Activated B cell treated with CpG ODN at 0.5 μM for 24 hours (primary cell): ENCODE measurements at places on chromosomes 6 and 20. TPM values are rescaled to one million over a fixed set of nuclear protein-coding genes. Genes with fewer than 3 reads are reported as not detected.
A peak's percentile ranks its signal among the peaks of the same experiment; 100 is the strongest.

Gene NCR2
- total RNA-seq, result not detected in 2 replicates

Gene DLL1
- 0.32 and 0.53 TPM in 2 replicates for total RNA-seq

Gene FABP7
- not detected in 2 replicates for total RNA-seq

Gene GJA1
- not detected in 2 replicates for total RNA-seq

Gene BPI
- not detected in 2 replicates for total RNA-seq

Gene PSMB1
- total RNA-seq, result 163 and 168 TPM in 2 replicates

Gene LRRC73
- total RNA-seq, result 0.31 and 0.34 TPM in 2 replicates

Gene BRPF3
- total RNA-seq, result 29.2 and 36.5 TPM in 2 replicates

Gene LGSN
- total RNA-seq, result 0.11 TPM in 1 of 2 replicates, not detected in the other

Gene LST1
- 7.8 and 8.4 TPM in 2 replicates for total RNA-seq

Gene MDFI
- not detected in 2 replicates for total RNA-seq

Gene PREX1
- 65.0 and 71.4 TPM in 2 replicates for total RNA-seq

Gene KCNK16
- total RNA-seq, result not detected in 2 replicates

Gene NHLRC1
- total RNA-seq, result 0.88 and 1.2 TPM in 2 replicates

GRCh38 chr20:58545565-58546415, 30.6 kb upstream of the APCDD1L start:
- no peaks in the 10 kb centered on the region for H3K4me1 ChIP-seq
- no peaks in the 10 kb centered on the region for H3K36me3 ChIP-seq
- DNase-seq, result no peak
- H3K27ac ChIP-seq, result no peak overlapping the region
- peaks cover 13% of the 10 kb centered on the region for H3K27me3 ChIP-seq

DNA sequence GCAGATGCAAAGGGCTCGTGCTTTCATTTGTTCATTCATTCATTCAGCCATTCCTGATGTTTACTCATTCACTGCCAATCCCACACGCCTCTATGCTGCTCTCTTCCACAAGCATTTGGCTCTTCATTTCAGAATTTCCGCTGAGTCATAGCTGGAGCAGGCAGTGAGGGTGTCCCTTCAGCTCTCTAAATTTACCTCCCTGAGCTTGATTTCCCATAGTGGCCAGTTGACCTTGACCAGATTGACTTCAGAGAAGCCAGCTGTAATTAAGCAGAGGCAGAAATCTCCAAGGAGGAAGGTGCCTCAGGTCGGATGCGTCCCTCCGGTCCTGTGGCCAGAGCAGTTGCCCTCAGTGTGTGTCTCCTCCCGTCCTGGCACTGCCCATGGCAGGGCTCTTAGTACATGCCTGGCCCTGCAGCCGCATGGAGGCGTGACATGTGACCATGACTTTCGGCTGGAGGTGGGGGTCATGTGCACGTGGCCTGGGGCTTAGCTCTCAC, 267.2 kb upstream of the ECI2 start:
- no peak overlapping the region for H3K4me3 ChIP-seq
- peaks cover 14% of the 10 kb centered on the region for H3K27me3 ChIP-seq
- DNase-seq, result no peak
- H3K36me3 ChIP-seq, result peaks cover 11% of the 10 kb centered on the region
- peaks cover 15% of the 10 kb centered on the region for H3K4me1 ChIP-seq

DNA sequence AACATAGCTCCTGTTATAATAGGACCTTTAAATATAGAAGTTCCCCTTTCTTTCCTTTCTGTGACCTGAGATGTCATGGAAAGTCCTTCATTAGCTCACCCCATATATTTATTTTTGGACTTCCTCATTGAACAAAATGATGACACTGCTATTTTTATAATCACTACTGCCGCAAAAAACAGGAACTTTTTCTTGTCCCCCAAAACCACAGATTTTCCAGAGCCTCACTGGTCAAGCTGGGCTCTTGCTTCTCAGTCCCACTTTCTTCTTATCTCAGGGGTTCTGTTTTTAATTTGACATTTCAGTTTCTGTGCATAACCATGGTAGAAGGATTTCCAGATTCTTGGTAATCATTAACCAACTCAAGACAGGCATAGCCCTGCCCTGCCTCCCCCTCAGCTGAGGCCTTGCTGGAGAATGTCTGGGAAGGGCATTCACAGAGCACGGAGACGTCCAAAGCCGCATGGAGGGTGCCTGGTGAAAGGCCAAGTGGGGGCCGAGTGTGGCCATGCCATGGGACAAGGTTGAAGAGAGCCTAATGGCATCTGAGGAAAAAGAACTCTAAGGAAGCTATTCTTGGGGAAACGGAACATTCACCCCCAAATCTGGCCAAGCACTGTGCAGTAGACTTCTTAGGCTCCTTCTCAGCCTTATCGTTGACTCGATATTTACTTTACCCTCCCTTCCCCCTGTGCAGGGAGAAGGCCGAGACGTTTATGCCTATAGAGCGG, 73.7 kb downstream of the EDN1 start:
- H3K27me3 ChIP-seq, result no peaks in the 10 kb centered on the region
- no peaks in the 10 kb centered on the region for H3K36me3 ChIP-seq
- peak overlapping the region; percentile 71 for H3K27ac ChIP-seq
- no peak for DNase-seq
- peaks cover 12% of the 10 kb centered on the region for H3K4me1 ChIP-seq
- peak overlapping the region; percentile 25 for H3K4me3 ChIP-seq

- H3K36me3 ChIP-seq, result no peaks in the 10 kb centered on the region
- DNase-seq, result no peak
- no peaks in the 10 kb centered on the region for H3K4me1 ChIP-seq
- peaks cover under 1% of the 10 kb centered on the region for H3K27me3 ChIP-seq
- no peak overlapping the region for H3K27ac ChIP-seq
- no peak overlapping the region for H3K4me3 ChIP-seq
These were observed 237.1 kb upstream of the AFDN start for GRCh38 chr6:167589615-167589940.

DNA sequence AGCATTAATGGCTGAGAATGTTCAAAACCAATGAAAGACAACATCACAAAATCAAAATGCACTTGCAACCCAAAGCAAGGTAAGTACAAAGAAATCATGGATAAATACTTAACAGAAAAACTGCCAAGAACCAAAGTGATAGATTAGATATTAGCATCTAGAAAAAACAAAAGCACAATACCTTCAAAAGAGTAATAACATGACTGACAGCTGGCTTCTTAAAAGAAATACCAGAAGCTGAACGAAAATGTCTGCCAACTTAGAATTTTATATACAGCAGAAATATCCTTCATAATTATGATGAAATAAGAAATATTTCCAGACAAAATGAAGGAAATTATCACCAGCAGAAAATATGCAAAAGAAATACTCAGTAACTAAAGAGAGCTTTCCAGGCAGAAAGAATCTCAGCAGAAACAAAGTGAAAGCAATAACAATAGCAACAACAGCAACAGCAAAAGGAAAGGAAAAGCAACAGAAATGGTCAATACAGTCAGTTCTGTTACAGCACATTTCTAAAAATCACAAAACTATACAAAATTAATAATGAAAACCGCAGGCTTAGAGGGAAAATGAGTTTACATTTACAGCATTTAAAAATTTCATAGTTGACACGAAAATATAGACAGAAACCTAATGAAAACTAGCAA, 121.5 kb upstream of the MAN1A1 start:
- no peak for DNase-seq
- no peak overlapping the region for H3K4me3 ChIP-seq
- no peaks in the 10 kb centered on the region for H3K27me3 ChIP-seq
- H3K36me3 ChIP-seq, result no peaks in the 10 kb centered on the region

GRCh38 chr20:48209102-48209501, 423.8 kb upstream of the SULF2 start:
- no peak overlapping the region for H3K27ac ChIP-seq
- peaks cover 2% of the 10 kb centered on the region for H3K27me3 ChIP-seq

DNA sequence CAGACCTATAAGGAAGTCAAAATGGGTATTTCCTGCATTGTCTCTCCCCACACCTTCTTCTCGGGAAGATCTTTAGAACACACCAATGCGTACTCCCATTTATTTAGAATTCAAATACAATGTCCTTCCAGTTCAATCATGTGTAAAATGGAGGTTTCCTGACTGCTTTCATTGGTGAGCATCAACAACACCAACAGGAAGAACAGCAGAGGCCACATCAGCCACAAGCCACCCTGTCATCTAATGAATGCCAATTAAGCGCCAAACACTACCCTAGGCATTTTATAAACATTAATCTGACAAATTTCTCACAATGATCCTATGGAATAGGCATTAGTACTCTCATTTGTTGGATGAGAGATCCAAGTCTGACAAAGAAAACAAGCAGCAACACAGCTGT, 68.4 kb upstream of the SMLR1 start:
- no peak overlapping the region for H3K4me3 ChIP-seq
- H3K27me3 ChIP-seq, result peaks cover 5% of the 10 kb centered on the region
- no peak for DNase-seq
- H3K27ac ChIP-seq, result no peak overlapping the region

GRCh38 chr6:40183902-40184301, 249.6 kb upstream of the MOCS1 start:
- no peaks in the 10 kb centered on the region for H3K36me3 ChIP-seq
- no peak overlapping the region for H3K4me3 ChIP-seq
- H3K27ac ChIP-seq, result no peak overlapping the region
- H3K4me1 ChIP-seq, result no peaks in the 10 kb centered on the region
- no peaks in the 10 kb centered on the region for H3K27me3 ChIP-seq

GRCh38 chr20:10236540-10237533, 18.2 kb downstream of the SNAP25 start:
- no peaks in the 10 kb centered on the region for H3K27me3 ChIP-seq
- no peak overlapping the region for H3K27ac ChIP-seq
- no peaks in the 10 kb centered on the region for H3K36me3 ChIP-seq
- no peak overlapping the region for H3K4me3 ChIP-seq
- DNase-seq, result no peak

GRCh38 chr6:143733510-143733909, 55.7 kb downstream of the PHACTR2 start:
- H3K27ac ChIP-seq, result no peak overlapping the region
- DNase-seq, result no peak
- no peak overlapping the region for H3K4me3 ChIP-seq
- H3K4me1 ChIP-seq, result peaks cover 2% of the 10 kb centered on the region

DNA sequence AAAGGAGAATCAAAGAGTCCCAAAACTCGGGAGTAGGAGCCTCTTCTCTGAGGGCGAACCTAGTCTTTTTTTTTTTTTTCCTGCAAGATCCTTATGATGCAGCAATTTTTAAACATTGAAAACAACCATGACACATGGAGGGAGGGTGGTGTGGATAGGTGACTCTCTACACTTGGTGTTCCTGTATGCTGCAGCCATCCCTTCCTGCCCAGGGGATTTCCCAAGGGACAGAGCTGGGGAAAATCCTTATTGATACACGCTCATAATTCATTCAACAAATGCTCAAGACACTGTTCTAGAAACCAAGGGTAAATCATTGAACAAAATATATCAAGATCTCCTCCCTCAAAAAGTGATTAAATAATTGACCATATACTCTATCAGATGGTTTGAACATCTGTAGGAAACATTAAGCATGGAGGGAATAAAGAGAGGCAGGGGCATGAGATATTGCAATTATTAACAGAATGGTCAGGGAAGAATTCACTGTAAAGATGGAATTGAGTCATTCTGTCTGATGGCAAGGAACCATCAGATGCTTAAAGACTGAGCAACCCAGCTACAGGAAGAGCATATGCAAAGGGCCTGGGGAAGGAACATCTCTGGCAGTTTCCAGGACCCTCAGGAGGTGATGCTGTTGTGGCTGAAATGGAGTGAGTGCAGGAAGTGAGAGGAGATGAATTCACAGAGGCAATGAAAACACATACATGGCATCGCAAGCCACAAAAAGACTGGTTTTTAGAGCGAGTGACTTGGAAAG, 13.4 kb upstream of the BTN3A3 start:
- peaks cover 13% of the 10 kb centered on the region for H3K36me3 ChIP-seq
- no peak overlapping the region for H3K4me3 ChIP-seq
- no peaks in the 10 kb centered on the region for H3K27me3 ChIP-seq
- peaks cover 3% of the 10 kb centered on the region for H3K4me1 ChIP-seq
- DNase-seq, result no peak

GRCh38 chr6:487956-488355, 96.4 kb downstream of the IRF4 start:
- peak overlapping the region; percentile 85 for H3K27ac ChIP-seq
- peaks cover 78% of the 10 kb centered on the region for H3K4me1 ChIP-seq
- H3K27me3 ChIP-seq, result no peaks in the 10 kb centered on the region
- peaks cover 29% of the 10 kb centered on the region for H3K36me3 ChIP-seq
- peak; percentile 86 for DNase-seq

GRCh38 chr6:107807196-107807811, 16.8 kb downstream of the SCML4 start:
- no peaks in the 10 kb centered on the region for H3K36me3 ChIP-seq
- no peak overlapping the region for H3K27ac ChIP-seq
- no peak overlapping the region for H3K4me3 ChIP-seq
- peaks cover 10% of the 10 kb centered on the region for H3K4me1 ChIP-seq

DNA sequence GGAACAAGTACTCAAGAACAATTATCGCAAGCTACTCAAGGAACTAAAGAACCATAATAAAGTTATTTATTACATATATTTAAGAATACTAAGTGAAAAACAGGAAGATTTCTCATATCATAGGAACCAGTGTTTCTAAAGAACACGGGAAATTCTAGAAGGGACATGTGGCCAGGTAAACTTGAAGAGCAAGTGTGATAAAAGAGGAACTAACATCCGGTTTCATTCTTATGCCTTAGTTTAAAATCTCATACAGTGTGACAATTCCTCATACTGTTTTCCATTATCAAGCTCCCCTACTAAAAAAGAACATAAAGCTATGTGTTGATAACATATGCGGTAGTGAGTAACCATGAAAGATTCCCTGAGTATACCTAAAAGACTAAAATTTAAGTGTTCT, 163.5 kb upstream of the SHLD1 start:
- H3K4me3 ChIP-seq, result peak overlapping the region; percentile 20
- no peaks in the 10 kb centered on the region for H3K27me3 ChIP-seq
- DNase-seq, result no peak
- H3K36me3 ChIP-seq, result peaks cover 52% of the 10 kb centered on the region
- peak overlapping the region; percentile 67 for H3K27ac ChIP-seq

- H3K27ac ChIP-seq, result no peak overlapping the region
- peaks cover 8% of the 10 kb centered on the region for H3K27me3 ChIP-seq
These were observed 38.5 kb downstream of the RIPOR3 start for GRCh38 chr20:50652702-50653294.

DNA sequence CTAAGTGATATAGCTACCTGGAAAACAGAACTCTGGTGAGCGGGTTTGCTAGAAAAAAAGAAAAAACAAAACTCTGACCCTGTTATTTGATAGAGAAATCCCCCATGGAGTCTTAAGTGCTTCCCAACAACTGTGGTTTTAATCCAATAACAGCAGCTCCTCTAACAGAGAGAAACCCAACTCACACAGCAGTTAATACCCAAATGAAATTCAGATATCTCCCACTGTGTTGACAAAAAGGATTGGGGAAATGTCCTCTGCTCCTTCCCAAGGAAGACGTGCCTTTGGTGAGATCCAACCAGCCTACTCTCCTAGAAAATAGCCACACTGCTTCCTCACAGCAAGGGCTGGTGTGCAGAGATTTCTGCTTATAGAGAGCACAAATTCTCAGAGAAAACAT, 200.4 kb upstream of the FBXL4 start:
- no peak for DNase-seq
- H3K4me1 ChIP-seq, result no peaks in the 10 kb centered on the region
- H3K4me3 ChIP-seq, result no peak overlapping the region
- no peak overlapping the region for H3K27ac ChIP-seq
- H3K36me3 ChIP-seq, result no peaks in the 10 kb centered on the region

GRCh38 chr20:7346562-7346961, 579.1 kb downstream of the BMP2 start:
- no peak for DNase-seq
- H3K27ac ChIP-seq, result no peak overlapping the region
- no peaks in the 10 kb centered on the region for H3K27me3 ChIP-seq
- H3K4me1 ChIP-seq, result no peaks in the 10 kb centered on the region
- no peak overlapping the region for H3K4me3 ChIP-seq

GRCh38 chr20:63893999-63894357, 948 bp upstream of the DNAJC5 start:
- peak overlapping the region; percentile 82 for H3K4me3 ChIP-seq
- no peaks in the 10 kb centered on the region for H3K27me3 ChIP-seq
- H3K36me3 ChIP-seq, result peaks cover 32% of the 10 kb centered on the region
- H3K4me1 ChIP-seq, result peaks cover 40% of the 10 kb centered on the region
